ENCODE measurements at places on chromosomes 16 and 17. TPM values are rescaled to one million over a fixed set of nuclear protein-coding genes. Genes with fewer than 3 reads are reported as not detected.
A peak's percentile ranks its signal among the peaks of the same experiment; 100 is the strongest.

DNA sequence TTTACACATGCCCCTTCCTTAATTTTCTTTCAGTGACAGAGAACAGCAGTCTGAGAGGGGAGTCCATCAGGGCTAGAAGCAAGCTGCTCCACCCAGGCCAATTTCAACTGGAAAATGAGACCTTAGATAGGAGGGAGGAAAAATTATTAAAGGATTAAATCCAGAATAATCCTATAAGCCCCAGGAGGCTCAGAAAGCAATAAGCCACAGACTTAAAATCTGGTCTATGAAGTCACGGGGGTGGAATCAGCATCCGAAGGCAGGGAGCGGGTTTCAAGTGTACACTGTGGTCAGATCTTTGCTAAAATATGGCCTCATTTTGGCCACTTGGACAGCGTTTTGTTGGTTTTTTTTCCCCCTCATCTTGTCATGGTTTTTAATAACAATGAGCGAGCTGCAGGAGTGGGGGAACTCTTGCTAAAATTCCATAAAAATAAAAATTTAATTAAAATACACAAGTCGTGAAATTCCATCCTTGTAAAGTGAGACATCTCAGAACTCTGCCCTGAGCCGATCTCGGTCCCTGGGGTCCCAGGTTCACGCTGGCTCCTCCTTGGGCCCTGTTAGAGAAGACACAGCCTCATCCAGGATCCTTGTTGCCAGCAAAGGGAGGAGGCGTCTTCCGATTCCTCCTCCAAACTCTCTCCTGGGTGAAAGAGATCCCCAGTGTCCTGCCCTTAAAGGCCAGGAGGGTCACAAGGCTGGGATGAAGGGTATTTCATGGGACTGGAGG is 51.6 kb upstream of the ETV4 start:
- H3K4me1 ChIP-seq, result no peaks in the 10 kb centered on the region
- no peak overlapping the region for H3K27ac ChIP-seq
- no peak for DNase-seq

DNA sequence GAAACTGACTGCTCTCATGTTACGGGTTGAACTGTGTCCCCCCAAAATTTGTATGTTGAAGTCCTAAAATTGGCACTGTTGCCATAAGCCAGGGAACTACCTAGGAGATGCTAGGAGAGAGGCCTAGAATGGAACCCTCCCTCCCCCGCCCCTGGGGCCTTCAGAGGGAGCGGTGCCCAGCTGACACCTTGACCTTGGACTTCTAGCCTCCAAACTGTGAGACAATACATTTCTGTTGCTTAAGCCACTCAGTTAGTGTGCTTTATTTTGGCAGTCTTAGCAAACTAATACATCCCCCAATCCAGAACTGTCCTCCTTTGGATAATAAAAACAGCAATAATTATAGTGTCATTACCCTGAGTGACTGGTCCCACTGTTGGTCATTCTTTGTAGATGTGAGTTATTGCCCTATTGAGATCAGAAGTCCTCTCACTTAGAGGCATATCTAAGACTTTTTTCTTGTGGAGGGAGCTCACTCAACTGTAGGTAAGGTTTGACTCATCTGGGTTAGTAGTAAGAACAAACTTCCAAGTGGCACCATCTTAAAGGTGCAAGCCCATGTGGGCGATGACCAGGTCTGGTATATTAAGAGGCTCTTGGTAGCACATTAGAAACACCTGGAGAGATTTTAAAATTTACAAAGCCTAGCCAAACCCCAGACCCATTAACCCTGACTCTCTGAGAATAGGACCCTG is 93.0 kb upstream of the HLF start:
- no peaks in the 10 kb centered on the region for H3K27me3 ChIP-seq
- no peaks in the 10 kb centered on the region for H3K36me3 ChIP-seq
- no peaks in the 10 kb centered on the region for H3K4me1 ChIP-seq
- no peak overlapping the region for H3K27ac ChIP-seq
- DNase-seq, result no peak
- H3K4me3 ChIP-seq, result no peak overlapping the region

DNA sequence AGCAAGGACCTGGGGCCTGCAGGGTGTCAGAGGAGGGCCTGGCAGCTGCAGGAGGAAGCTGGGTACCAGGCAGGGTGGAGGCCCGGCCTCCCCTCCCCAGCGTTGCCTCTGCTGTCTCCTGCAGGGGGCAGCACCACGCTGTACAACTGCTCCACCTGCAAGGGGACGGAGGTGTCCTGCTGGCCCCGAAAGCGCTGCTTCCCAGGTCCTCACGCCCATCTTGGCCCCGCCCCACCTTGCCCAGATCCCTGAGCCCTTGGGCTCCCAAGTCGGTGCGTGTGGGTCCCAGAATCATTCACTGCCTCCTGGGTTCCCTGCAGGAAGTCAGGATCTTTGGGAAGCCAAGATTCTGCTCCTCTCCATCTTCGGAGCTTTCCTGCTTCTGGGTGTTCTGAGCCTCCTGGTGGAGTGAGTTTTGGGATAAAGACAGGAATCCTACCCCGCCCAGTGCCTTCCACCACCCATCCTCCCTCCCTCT is 1.2 kb downstream of the TMEM95 start:
- peak; percentile 89 for DNase-seq
- H3K4me1 ChIP-seq, result peaks cover 23% of the 10 kb centered on the region
- H3K27me3 ChIP-seq, result peaks cover 11% of the 10 kb centered on the region

- H3K36me3 ChIP-seq, result peaks cover 61% of the 10 kb centered on the region
- H3K27me3 ChIP-seq, result no peaks in the 10 kb centered on the region
- H3K4me3 ChIP-seq, result no peak overlapping the region
- no peak for DNase-seq
These were observed 55.3 kb downstream of the MYO18A start for GRCh38 chr17:29124925-29125273.

- DNase-seq, result peak; percentile 54
- no peaks in the 10 kb centered on the region for H3K27me3 ChIP-seq
- no peaks in the 10 kb centered on the region for H3K4me1 ChIP-seq
- no peaks in the 10 kb centered on the region for H3K36me3 ChIP-seq
- no peak overlapping the region for H3K4me3 ChIP-seq
These were observed 51.8 kb downstream of the PIMREG start for GRCh38 chr17:6496116-6496481.

DNA sequence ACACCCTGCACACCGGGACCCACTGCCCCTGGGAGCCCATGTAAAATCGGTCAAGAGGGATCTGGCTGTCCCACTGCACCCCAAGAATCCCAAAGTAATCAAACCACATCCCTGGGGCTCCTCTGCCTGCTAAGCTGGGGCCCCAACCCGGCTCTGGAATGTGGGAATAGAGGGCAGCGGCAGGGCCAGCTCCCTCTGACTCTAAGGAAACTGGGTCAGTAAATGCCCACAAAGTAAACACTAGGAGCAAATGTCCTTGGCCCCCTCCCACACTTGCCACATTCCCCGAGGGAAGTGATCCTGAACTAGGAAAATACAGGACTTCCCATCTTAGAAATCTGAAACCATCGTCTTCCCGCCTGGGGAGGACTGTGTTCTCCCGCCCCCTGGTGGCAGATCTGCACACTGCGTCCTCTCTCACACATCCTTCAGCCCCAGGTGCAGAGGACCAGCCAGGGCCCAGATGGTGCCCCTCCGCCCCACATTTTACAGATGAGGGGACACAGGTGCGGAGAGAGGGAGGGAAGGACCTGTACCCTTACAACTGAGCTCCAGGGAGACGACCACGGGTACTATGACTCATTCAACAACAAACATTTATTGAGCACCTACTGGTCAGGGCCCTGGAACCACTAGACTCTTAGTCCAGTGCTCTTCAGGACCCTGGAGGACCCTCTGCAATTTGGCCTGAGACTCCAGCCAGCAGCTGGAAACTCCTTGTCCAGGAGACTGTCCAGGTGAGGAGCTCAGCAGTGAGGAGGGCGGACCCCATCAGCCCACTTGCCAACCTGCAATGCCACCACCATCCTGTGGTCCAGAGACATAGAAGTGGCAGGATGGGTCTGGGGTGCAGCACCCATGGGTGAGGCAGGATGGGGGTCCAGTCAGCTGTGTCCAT is 10.1 kb downstream of the P3H4 start:
- no peaks in the 10 kb centered on the region for H3K27me3 ChIP-seq
- DNase-seq, result peak; percentile 80
- H3K27ac ChIP-seq, result peak overlapping the region; percentile 80
- H3K4me3 ChIP-seq, result no peak overlapping the region

The RBFOX1 gene
- 0.52 TPM for total RNA-seq
